ENCODE measurements at places on chromosomes 5 and 9. TPM values are rescaled to one million over a fixed set of nuclear protein-coding genes. Genes with fewer than 3 reads are reported as not detected.

ANKRD55 gene
- polyA plus RNA-seq: 0.48 TPM

RNF145 gene
- 33.5 TPM for polyA plus RNA-seq

PGM5 gene
- 2.4 TPM for polyA plus RNA-seq

NUTM2G gene
- not detected for polyA plus RNA-seq

PCDHGB7 gene
- polyA plus RNA-seq: 6.1 TPM

WNT8A gene
- not detected for polyA plus RNA-seq

C9orf50 gene
- 3.5 TPM for polyA plus RNA-seq

PALM2AKAP2 gene
- 0.68 TPM for polyA plus RNA-seq

PNPLA7 gene
- polyA plus RNA-seq: 4.3 TPM

CDKN2B gene
- 8.9 TPM for polyA plus RNA-seq

SLC34A1 gene
- polyA plus RNA-seq: not detected

FAM169A gene
- polyA plus RNA-seq: 2.8 TPM
